ENCODE measurements at places on chromosomes 1 and 21.

GRCh38 chr1:46735708-46736324 lies 16.9 kb upstream of the EFCAB14 start:
- peak; percentile 29 for DNase-seq

DNA sequence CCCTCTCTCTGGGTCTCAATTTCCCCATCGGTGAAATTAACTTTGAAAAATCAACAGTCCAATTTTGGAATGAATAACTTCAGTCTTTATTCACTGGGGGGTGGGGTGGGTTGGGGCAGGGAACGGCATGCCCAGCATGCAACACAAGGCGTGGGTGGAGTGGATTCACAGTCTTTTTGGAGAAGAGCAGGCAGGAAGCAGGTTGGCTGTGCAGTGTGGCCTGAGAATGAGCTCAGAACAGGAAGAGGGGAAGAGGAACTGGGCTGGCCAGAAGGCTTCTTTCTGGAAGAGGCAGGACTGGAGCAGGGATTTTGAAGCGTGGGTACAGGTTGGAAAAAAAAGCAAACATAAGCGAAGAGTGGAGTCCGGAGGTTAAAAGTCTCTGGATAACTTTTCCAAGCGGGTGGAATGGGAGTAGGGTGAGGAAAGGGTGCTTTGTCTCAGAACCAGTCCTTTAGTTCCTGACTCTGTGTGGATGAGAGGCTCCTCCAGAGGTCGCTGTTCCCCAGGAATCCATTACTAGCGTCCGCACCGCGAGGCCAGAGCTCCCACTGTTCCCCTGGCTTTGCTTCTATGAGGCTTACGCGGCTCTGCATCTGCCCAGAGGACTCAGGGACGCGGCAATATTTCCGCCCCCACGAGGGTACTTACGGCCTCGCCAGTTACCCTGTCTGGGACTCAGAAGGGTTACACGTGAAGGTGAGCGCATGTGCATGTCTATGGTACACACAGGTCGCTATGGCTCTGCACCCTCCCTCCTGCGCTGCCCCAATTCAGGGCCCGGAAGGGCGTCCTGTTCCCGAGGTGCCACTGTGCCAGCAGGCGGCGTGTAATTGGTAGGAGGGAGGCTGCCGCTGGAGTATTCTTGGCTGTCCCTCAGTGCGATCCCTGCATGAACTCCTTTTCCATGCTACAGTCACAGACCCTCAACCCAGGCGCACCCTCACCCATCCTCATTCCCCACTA lies 5.5 kb upstream of the FOXD2 start:
- DNase-seq = peak; percentile 44

- no peak for DNase-seq
Observed at GRCh38 chr21:34536311-34536710, 24.3 kb upstream of the KCNE1 start.

DNA sequence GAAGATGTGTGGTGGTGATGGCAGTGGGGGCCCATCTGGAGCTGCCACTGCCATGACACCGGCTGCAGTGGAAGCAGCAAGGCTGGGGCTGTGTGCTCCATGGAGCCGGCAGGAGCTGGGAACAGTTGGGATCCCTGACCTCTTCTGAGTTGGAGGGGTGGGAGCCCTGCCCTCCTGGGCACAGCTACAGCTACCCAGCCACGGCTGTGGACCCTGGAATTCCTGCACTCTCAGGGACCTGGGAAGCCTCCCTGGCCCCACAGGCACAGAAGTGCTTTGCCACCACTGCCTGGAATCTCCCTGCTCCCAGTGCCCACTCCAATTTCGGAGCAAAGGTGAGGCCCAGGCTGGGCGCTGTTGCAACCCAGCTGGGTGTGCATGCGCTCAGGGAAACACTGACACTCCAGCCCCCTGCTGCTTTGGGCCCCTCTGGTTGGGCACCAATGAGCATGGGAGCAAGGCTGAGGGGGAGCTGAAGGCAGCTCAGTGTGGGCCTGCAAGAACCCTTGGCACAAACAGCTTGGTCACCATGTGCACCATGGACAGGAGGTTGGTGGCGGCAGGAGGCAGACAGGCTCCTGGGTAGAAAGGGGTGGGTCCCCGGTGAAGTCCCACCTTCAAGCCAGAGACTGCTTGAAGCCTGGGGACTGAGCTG lies 817.6 kb downstream of the KCNT2 start:
- no peak for DNase-seq

GRCh38 chr1:63262459-63262770 lies 60.0 kb upstream of the FOXD3 start:
- DNase-seq = no peak

GRCh38 chr1:52601991-52602855 lies at the start of gene GPX7:
TSS of gene GPX7 (plus strand) at chr1:52602371. CDS start at chr1:52602410, 39 bp downstream.
- no peak for DNase-seq

- no peak for DNase-seq
Observed at GRCh38 chr1:213008564-213008963, 7.1 kb downstream of the ANGEL2 start.

DNA sequence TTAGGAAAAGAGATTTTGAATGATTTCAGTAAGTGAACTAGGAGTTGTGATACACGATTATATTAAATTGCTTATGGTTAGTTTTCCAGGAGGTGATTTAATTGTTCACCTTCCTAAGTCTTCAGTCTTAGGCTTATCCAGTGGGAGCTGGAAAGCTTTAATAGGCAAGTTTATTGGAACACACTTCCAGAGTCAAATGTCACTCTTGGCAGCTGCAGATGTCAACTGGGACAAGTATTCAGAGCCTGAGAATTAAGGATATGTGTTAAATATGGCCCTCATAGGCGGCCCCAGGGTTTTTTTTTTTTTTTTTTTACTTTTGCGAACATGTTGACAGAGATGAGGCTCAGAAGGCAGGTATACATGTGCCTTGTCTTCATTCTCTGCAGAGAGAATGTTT lies 29.2 kb downstream of the UCK2 start:
- DNase-seq = no peak

- DNase-seq = no peak
Observed at GRCh38 chr1:55958498-55958897, 620.9 kb downstream of the PLPP3 start.

DNA sequence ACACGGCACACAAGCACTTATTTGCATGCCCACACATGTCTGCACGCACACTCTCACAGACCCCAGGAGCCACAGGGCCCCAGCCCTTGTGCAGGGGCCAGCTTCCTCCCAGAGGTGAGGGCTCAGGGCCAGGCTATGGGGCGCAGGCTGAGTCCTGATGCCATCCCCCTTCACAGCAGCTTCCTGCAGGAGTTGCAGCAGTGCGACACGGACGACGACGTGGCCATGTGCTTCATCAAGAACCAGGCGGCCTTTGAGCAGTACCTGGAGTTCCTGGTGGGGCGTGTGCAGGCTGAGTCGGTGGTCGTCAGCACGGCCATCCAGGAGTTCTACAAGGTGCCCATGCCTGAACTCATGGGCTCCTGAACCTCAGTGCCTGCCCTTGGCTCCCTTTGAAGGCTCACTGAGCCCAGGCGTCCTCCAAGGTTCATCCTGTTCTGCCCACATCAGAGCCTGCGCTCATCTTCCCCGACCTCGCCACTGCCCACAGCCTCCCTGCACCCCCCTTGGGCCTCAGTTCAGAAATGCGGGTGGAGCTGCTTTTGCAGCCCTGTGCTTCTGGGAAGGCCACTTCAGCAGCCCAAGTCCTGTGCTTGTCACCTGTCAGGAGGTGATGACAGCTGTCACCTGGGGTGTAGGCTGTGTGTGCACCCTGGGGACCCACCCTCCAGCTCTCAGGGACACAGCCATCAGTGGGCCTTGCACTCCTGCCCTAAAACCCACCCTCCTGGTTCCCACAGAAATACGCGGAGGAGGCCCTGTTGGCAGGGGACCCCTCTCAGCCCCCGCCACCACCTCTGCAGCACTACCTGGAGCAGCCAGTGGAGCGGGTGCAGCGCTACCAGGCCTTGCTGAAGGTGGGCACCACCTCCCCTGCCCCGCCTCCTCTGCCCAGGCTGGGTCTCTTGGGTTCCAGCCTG lies 66.6 kb downstream of the TRIM11 start:
- DNase-seq = no peak

All from pulmonary artery endothelial cell (primary cell).